ENCODE measurements at places on chromosomes 16 and 17.

- peak; percentile 35 for DNase-seq
These were observed 3.2 kb downstream of the DNAH17 start for GRCh38 chr17:78573955-78574354.

GRCh38 chr17:14228903-14229302 is 7.8 kb downstream of the CDRT15 start:
- DNase-seq: no peak

DNA sequence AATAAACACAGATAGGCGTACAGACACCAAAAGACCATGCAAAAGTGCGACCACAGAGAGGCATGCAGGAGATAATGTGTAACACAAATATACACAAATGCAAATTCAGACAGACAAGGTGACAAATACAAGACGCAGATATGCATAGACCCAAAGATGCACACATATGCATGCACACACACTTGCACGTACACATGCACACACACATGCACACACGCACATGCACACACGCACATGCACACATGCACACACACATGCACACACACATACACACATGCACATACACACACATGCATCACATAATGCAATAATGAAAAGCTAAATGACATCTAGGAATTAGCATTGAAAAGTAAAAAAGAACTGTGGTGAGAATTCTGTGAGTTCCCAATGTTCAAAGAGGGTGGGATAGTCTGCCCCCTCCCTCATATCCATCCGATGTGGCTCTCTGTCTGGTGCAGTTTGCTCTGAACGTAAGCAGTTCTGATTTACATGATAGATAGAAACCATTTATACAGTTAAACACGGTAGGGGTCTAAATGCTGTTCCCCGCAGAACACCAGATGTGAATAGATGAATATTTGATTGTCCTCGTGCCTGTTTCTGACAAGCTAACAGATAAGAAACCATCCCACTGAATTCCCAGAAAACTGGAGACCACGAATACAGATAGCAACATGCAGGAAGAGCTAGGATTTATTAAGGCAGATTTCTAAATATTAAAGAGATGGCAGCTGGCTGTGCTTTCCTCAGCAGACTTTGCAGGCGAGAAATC is 186.1 kb downstream of the TMEM114 start:
- DNase-seq: no peak

- DNase-seq: no peak
These were observed 6.0 kb downstream of the CAPN15 start for GRCh38 chr16:533391-534123.

GRCh38 chr17:31386542-31387075 is 4.9 kb upstream of the RAB11FIP4 start:
- DNase-seq: no peak

DNA sequence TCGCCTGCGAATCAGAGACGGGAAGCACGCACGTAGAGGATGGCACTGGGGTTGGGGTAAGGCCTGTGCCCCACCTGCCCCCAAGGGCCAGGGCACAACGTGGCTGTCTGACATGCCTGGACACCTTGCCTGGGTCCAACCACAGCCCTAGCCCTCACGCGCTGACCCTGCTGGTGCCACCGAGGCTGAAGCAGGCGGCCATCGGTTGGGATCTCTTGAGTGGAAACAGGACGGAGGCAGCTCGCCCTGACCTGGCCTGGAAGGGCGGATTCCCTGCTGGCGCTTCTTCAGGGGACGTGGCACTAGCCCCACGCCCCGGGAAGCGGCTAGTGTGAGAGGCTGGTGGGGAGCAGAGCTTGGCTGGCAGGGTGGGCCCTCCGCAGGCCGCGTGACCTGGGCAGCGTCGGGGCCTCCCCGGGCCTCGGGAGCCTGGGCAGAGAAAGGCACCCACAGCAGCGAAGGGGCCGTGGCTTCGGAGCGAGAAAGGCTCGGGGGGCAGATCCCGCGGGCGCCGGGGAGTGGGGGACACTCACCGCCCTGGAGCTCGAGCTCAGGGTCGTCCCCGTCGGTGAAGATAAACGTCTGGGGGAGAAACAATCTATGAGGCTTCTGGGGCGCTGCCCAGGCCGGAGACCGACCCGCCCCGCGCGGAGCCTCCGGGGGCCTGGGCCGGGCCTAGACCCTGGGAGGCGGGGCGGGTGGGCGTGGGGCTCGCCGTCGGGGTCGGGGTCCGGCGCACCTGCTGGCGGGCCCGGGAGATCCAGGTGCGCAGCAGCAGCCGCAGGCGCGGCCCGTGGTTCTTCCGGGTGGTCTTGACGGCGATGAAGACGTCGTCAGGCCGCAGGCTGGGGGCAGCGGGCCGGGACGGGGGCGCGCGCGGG is 610 bp downstream of the RFNG start:
- DNase-seq: no peak

DNA sequence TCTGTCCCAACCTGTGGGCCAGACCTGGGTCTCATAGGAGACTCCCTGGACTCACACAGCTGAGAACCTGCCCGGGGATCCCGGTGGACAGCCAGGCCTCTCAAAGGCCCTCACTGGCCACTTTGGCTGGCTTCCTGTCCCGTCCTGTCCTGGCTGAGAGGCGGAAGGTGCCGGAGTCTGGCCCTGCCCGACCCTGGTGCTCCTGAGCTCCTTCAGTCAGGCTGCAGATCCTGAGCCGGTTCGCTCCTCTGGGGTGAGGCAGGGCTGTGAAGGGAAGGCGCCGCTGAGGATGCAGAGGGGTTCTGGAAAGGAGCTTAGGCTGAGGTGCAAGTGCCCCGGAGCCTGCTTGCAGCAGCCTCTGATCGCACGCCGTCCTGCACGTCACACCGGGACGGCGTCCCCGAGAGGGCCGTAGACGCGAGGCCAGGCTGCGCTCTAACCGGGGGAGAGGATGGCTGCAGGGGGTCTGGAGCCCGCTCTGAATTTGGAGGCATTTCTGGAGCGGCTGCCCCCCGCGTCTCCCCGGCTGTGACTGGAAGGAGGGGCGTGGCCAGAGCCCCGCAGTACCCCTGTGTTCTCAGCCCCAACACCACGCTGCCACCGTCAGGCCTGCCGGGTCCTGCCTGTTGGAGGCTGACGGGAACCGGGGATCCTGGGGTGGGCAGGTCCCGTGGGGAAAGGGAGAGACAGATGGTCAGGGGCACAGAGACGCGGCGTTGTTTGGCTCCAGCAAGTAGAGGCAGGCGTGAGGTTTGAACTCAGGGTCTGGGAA is 4.1 kb downstream of the HGS start:
- DNase-seq: no peak

DNA sequence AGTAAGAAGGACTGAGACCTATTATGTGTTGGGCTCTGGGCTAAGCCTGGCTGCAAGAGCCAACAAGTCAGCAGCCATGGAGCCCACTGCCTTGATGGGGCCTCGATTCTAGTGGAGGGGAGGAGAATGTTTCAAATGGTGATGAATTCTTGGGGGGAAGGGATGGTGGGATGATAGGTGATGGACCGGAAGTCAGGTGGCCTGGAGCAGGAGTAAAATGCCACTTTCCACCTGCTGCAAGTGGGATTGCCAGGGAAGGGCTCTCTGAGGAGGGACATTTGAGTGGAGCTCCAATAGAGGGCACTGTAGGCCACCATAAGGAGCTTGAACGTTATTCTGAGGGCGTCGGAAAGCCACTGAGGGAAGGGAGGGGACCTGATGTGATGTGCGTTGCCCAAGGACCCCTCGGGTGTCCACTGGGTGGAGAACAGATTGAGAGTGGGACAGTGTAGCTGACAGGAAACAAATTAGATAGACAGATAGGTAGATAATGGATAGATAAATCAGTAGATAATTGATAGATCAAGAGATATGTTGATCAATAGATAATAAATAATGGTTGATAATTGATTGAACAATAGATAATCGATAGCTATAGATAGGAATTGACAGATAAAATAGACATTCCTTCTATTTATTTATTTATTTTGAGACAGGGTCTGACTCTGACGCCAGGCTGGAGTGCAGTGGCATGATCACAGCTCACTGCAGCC is 18.2 kb upstream of the NXPH3 start:
- peak; percentile 69 for DNase-seq

DNA sequence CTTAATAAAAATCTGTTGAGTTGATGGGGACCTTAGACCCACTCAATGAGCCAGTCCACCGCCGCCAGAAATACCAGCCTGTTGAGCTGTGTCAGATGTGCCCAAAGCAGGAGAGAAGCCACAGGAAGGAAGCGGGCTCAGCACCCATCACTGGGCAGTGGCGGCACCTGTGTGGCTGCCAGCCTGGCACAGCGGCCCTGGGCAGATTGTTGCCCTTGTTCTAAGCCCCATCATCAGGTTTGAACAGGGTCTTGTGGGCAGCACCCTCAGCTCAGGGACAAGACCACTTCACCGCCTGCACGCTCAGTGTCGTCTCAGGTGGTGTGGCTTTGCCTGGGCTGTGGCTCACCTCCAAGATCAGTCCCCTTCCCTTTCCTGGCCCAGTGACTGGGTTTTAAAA is 9.3 kb downstream of the ENDOV start:
- DNase-seq: no peak

DNA sequence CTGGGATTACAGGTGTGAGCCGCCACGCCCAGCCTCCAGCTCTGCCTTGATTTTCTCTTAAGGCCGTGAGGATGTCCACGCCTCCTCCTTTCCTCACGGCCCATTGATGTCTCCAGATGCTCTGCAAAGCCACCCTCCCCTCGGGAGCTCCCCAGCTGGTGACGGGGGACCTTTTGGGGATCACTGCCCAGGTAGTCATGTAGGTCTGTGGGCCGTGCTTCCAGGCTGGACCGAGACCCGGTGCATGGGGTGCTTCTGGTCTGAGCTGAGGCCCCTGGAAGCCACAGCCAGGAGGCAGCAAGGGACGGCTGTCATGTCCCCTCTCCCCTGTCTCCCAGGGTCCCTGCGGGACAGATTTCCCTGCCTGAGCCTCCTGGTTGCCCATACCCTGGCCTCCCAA is 277.8 kb downstream of the SEC14L1 start:
- no peak for DNase-seq

DNA sequence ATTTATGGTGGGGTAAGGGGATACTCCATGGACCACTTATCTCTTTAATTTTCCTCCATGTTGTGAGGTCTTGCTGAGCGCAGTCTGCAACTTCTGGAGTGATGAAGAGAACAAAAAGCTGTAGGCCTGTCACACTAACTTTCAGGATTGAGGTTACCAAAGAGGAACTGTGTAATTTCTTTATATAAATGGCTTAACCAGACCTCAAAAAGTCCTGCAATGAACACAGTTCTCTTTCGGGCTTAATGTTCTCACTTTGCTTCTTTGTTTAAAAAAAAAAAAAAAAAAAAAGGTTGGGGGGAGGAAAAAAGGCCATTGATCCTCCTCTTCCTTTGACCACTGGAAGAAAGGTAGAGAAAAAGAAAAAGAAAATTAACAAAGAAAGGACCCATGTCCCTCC is 86.8 kb upstream of the SOX9 start:
- DNase-seq: no peak

DNA sequence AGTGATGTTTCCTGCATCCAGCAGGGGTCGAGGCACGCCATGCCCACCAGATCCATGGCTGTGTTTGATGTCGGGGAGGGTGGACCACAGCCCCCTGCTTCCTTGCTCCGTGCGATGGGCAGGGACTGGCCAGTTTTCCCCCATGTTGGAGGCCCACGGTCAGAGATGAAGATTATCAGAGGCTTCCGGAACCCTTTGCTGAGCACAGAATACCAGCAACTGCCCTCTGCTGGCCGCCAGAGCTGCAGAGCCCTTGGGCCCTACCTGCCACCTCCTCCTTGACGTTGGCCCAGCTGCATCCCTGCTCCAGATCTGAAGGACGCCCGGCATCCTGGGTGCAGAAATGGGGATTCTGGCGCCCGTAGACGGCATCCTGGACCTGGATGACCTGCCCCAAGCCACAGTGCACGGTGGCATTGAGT is 23.7 kb upstream of the BCO1 start:
- no peak for DNase-seq

DNA sequence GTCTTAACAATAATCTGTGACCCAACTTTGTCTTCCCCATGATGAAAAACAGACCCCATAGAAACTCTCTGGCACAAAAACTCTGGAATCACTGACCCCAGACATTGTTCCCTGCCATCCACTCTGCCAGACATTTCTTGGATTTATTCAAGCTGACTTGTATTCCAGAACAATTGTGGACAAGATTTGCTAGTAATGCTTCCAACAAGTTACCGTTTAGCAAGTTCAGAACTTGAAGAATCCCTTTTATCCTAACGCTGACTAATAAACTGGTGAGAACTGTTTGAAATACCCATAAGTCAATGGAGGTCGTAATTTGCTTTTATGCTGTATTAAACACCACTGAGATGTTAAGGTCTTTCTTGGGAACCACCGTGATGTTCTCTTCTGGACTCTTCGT is 10.5 kb downstream of the HSBP1 start:
- DNase-seq: no peak

- no peak for DNase-seq
These were observed 227.4 kb upstream of the GSE1 start for GRCh38 chr16:85385463-85386331.

- DNase-seq: no peak
These were observed 242.3 kb upstream of the C16orf82 start for GRCh38 chr16:26824469-26824868.

- no peak for DNase-seq
These were observed 60.9 kb downstream of the SPAG9 start for GRCh38 chr17:51059781-51060180.

DNA sequence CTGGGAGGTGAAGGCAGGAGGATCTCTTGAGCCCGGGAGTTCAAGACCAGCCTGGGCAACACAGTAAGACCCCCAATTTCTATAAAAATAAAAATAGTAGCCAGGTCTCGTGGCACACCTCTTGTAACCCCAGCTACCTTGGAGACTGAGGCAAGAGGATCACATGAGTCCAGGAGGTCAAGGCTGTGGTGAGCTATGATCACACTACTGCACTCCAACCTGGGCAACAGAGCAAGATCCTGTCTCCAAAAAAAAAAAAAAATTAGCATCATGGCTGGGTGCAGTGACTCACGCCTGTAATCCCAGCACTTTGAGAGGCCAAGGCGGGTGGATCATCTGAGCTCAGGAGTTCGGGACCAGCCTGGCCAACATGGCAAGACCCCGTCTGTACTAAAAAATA is 6.7 kb upstream of the CBX2 start:
- no peak for DNase-seq

DNA sequence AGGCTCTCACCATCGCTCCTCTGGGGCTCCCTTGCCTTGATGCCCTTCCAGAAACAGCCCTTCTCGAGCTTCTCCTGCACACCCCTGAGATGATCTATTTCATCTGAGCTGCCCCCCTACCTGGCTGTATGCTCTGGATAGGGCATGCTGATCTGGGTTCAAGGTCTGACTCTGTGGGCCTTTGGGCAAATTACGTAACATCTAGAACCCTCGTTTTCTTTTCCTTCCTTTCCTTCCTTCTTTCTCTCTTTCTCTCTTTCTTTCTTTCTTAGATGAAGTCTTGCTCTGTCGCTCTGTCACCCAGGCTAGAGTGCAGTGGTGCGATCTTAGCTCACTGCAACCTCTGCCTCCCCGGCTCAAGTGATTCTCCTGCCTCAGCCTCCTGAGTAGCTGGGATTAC is 20.3 kb downstream of the TNS4 start:
- no peak for DNase-seq

- DNase-seq: no peak
These were observed 4.3 kb upstream of the ATP1B2 start for GRCh38 chr17:7646457-7646856.

All from RKO (cell line).